Skeletal muscle cell (primary cell): ENCODE measurements at places on chromosomes 11 and 22.

DNA sequence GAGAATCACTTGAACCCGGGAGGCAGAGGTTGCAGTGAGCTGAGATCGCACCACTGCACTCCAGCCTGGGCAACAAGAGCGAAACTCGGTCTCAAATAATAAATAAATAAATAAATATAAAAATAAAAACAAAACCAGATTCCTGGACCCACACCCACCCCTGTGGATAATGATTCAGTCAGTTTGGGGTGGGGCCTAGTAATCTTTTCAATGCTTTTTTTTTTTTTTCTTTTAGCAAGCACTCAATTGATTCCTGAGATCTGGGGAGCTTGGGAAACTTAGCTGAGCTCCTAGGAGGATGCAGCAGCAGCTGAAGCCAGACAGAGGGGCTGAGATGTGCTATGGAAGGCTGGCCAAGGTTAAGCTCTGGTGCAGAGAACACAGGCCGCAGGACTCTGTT is 4.6 kb upstream of the PC start:
- no peak for DNase-seq

DNA sequence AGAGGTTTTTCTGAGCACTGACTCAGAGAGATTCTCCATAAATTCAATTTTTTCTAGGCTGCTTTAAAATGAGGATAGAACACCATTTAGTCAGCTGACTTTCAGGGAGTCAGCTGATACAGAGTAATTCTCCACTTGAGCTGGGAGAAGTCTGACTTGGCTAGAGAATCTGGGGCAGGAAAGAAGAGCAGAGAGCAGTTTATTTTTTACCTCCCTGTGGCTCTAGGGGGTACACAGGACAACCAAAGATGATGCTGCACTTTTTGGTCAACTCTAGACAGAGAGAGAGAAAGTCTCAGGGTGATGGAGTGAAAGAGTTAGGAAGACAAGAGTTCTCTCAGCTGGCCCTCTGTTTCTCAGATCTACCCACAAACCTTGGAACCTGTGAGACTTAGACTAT is 67.3 kb upstream of the EED start:
- DNase-seq = no peak

DNA sequence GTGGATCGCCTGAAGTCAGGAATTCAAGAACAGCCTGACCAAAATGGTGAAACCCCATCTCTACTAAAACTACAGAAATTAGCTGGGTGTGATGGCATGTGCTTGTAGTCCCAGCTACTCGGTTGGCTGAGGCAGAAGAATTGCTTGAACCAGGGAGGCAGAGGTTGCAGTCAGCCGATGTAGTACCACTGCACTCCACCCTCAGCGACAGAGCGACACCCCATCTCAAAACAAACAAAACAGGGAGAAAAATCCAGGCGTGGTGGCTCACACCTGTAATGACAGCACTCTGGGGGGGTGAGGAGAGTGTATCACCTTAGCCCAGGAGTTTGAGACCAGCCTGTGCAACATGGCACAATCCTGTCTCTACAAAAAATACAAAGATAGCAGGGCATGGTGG is 802.3 kb upstream of the ARHGAP42 start:
- DNase-seq = no peak

DNA sequence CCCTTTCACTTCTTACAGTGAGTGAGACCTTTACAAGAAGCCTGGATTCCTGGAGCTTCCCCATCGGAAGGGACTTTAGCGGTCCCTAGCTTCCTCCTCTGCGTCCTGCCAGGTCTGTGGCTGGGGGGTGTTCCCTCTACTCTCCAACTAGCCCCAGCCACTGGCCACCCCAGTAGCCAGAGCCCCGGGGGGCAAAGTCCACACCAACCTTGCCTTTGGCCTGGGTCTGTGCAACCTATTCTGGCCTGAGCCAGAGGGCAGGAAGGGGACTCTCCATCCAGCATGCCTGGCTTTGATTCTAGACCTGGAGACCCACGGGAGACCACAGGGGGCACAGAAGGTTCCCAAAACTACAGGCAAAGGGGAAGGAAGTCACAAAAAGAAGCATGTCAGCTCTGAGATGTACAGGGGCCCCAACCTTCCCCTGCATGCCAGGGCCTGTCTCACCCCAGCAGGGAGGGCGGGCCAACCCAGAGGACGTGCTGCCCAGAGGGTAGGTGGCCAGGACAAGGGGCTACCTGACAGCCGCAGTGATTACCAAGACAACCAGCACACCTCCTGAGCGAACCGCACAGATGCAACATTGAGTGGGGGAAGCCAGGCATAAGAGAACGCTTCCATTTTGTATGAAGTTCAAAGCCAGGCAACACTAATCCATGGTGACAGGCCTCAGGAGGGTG is 52.4 kb downstream of the DSCAML1 start:
- DNase-seq = no peak

- DNase-seq = no peak
Observed at GRCh38 chr22:28600546-28601143, 79.0 kb downstream of the TTC28 start.

- DNase-seq = no peak
Observed at GRCh38 chr11:120501976-120502755, 9.4 kb upstream of the GRIK4 start.
